ENCODE measurements at places on chromosomes 2 and 18.

GRCh38 chr2:84942964-84943421 lies 28.0 kb upstream of the KCMF1 start:
- DNase-seq, result no peak

DNA sequence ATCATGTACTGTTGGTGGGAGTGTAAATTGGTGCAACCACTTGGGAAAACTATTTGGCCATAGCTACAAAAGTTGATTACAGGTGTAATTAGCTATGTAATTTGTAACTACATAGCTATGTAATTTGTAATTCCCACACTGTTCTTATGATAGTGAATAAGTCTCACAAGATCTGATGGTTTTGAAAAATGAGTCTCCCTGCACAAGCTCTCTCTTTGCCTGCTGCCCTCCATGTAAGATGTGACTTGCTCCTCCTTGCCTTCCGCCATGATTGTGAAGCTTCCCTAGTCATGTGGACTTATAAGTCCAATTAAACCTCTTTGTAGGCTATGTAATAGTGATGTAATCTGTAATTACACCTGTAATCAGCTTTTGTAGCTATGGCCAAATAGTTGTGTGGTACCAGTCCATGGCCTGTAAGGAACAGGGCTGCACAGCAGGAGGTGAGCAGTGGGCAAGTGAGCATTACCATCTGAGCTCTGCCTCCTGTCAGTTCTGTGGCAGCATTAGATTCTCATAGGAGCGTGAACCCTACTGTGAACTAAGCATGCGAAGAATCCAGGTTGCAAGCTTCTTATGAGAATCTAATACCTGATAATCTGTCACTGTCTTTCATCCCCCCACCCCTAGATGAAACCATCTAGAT lies 133.7 kb upstream of the COPS8 start:
- no peak for DNase-seq

DNA sequence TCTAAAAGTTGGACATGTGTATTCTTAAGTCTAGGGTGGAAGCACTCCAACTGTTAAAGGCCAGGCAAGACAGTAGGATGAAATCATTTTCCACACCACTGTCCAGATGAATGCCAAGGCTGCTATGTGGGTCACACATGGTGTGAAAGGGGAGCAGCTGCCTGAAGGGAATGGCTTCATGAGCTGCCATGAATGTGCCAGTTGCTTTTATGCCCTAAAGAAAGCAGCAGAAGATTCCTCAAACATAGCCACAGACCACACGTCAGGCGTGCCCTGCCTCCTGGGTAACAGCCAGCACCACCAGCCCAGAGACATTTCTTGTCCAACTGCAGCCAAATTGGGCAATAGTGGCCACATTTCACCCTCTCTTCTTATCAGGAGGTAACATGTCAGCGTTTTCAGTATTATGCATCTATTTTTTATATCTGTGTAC lies 130.2 kb downstream of the MTCL1 start:
- DNase-seq, result no peak

DNA sequence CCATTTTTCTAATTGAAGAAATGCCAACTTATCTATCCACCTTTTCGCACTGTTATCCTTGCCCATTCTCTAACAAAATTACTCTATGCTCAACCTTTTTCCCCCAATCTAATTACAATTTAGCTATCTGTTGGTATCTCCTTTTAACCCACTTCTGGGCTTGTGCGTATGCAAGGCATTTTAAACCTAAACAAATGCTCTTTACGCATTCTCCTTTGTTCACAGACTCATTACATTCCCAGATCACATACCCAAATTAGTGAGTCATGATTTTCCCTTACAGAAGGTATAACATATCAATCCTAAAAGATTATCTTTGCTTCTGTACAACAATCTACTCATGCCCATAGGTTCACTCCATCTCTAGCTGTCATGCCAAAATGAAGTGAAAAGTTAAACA lies 71.7 kb upstream of the LYPD1 start:
- no peak for DNase-seq

GRCh38 chr2:69743847-69744264 lies 1.9 kb downstream of the ANXA4 start:
- no peak for DNase-seq

GRCh38 chr2:241905716-241906377 lies 36.3 kb downstream of the RTP5 start:
- no peak for DNase-seq

GRCh38 chr2:53549497-53549896 lies 218.1 kb upstream of the CHAC2 start:
- DNase-seq, result no peak

DNA sequence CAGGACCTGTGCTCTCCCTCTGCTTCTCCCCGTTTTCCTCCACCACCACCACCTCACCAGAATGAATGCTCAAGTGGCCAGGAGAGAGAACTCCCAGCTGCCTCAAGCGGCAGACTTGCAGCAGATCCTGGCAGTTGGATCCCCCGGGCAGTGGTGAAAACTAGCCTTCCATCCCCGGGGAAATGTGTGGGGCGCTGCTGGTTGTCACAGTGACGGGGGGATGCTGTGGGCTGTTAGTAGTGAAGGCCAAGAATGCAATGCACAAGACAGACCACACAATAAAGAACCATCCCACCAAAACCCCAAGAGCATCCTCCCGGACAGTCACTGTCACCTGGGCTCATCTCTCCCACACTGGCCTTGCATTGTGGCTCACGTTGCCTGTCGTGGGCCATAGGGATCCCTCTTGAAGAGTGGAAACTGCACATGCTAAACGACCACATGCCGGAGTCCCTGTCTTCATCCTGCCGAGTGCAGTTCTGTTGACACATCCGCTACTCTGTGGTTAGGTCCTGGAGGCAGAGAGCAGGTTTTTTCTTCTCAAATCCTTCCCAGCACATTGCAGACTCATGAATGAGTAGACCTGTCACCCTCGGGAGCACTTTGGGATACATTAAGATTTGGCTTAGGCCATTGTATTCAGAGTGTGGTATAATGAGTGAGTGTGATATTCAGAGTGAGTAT lies 13.5 kb downstream of the SPATA3 start:
- DNase-seq, result no peak

GRCh38 chr2:135494917-135495316 lies 36.1 kb downstream of the ZRANB3 start:
- DNase-seq, result no peak

DNA sequence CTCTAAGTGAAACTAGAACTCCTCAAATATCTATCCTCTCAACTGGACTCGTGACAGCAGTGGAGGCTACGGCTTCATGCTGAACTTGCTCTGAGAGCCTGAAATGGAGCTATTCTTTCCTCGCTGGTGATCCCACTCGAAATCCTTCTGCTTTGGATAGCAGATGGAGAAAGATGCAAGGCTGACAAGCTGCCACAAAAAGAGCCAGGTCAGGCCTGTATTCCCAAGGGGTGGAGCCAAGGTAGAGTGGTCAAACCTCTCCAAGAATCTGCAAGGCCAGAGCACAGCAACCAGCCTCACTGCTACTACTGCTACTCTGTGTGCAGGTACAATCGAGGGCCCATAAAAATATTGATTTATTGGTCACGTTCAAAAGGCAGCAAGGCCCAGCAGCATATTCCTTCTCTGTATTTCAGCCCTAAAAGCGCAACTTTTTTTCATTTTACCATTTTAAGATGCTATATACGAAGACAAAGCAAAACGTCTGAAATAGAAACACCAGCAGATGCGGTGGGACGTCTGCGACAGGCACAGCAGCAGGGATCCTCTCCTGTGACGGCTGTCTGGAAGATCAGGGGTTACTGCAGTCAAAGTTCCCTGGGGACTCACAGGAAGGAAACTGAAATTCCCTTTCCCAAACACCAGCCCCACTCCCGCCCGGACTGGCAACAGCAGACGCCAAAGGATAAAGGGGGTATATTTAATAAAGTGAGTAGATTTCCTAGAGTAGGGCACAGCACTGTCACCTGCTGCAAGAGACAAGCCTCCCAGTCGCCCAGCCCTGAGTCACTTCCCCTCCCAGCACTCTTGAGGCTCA lies 2.4 kb downstream of the SPRED2 start:
- no peak for DNase-seq

GRCh38 chr2:186195696-186196095 lies 290.4 kb upstream of the ZC3H15 start:
- no peak for DNase-seq

DNA sequence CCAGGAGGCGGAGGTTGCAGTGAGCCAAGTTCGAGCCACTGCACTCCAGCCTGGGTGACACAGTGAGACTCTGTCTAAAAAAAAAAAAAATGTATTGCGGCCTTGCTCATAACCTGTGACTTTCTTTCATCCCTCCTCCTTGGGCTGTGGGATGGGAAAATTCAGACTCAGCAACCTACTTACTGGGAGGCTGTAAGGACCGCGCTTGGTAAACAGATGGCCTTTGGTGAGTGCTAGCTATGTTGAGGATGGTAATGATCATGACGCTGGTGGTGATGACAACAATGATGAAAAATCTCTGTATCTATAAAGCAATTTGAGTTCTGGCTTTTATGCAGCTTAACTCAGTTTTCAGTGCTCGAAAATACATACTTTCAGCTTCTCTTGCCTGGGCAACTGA lies 64.7 kb upstream of the CCDC195 start:
- DNase-seq, result no peak

DNA sequence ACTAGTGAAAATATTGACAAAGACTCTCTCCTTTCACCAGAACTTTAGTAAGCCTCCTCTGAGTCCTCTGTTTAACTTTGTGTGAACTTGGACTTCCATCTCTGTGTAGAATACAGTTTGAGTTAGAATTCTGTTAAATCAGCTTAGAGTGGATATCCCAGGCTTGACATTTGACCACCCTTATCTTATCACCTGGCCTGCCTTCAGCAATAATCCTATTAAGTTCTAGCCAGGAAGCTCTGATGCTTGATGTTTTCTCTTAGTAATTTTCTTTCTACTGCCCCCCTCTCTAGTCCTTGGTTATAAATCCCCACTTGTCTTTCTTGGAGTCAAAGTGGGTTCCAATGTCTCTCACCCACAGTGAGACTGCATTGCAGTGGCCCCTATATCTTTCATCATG lies 702.7 kb upstream of the GCFC2 start:
- DNase-seq, result no peak

DNA sequence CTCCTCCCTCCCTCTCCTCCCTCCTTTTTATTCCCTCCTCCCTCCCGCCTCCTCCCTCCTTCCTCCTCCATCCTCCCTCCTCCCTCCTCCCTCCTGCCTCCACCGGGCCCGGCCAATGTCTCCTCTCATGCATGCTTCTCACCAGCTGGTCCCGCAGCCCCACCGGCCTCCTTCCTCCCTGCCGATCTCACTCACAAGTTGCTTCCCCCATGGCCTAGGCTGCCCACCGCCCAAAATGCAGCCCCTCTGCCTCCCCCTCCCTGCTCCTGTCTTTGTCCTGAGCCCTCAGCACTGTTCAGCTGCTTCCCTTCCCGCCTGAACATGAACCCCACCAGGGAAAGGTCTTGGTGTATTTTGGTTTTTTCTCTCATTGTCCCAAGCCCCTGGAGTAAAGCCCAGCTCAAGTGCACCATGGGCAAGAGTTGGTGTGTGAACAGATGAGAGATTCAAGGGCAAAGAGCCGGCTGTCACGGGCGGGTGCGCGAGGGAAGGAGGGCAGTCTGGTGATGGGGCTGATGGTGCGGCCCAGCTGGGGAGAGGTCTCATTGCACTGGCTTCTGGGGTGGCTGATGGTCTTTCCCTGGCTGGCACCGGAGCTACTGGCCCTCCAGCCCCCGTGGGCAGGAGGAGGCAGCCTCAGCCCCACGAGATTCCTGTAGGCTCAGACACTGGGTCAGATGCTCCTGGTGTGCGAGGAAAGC lies 117.6 kb downstream of the TWIST2 start:
- no peak for DNase-seq

GRCh38 chr2:157465554-157465953 lies 21.7 kb upstream of the CYTIP start:
- DNase-seq, result no peak

DNA sequence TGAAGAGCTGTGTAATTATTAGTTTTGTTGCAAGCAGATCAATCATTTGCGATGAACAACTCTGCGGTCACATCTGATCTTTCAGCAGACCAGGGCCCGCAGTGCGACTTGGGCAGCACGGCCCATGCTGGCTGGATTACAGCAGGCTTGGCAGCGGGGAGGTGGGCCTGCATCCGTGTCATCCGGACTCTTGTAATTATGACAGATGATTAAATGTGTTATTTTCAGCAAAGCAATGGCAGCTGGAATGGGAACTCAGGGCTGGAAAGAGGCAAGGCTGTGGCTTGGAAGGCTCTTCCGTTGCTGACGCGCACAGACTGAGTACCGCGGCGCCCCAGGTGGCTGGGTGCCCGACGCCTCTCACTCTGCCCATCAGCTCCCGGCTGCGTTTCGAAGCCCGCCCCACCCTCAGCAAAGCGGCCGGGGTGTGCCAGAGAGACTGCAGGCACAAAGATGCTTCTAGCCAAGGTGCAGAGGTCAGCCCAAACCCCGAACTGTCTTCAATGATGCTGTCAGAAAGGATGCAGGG lies 397.4 kb upstream of the SALL3 start:
- DNase-seq, result no peak

- no peak for DNase-seq
Measured at GRCh38 chr2:54629390-54629789, 94.1 kb upstream of the EML6 start.

GRCh38 chr18:2856547-2857170 lies 9.9 kb downstream of the EMILIN2 start:
- no peak for DNase-seq

DNA sequence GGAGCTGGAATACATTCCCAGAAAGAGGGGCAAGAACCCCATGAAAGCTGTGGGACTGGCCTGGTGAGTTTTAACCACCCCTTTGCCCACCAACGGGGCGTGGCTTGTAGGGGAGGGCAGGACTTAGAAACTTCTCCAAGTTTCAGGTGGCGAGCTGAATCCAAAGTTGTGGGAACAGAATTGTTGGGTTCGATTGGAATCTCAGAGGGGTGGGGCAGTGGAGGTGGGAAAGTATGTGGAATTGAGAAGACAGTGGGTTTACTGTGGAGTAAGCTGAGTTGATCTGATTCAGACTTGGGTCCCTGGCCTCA lies 1.1 kb downstream of the PNKD start:
- no peak for DNase-seq

DNA sequence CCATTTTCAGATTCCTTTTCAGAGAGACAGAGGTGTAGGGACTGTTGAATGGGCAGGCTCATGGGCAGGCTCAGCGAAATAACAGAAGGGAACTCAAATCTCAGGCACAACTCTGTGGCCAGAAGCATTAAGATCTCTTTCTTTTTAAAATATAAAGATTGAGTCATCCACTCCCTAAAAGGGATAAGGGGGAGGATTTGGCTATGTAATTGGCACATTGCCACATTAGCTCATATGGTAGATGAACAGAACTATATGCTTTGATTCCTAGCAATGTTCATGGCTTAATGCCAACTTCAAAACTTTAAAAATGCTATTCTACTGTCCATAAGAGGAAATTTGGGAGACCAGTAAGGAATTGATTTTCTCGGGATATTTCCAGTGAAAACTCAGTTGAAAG lies 53.8 kb upstream of the SLC5A7 start:
- no peak for DNase-seq

DNA sequence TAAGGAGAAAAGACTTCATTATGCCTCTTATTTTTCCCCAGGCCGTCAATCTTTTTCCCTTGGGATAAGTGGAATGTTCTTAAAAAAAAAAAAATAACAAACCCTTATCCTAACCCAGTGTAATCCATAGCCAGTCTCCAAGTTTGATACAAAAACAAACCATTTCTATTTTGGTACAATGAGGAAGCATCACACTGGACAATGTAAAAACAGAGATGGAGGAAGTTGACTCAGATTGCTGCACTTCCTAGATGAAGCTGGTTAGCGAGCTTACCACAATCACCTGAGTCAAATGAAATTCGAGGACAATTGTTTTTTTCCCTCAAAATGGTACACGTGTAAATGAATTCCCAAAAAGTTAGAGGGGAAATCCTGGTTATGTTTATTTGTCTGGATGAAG lies 259.7 kb downstream of the TCF4 start:
- no peak for DNase-seq

GRCh38 chr2:61585383-61585782 lies 47.2 kb upstream of the XPO1 start:
- no peak for DNase-seq

GRCh38 chr2:6297238-6297637 lies 568.5 kb downstream of the CMPK2 start:
- no peak for DNase-seq

Measured in Panc1 (cell line).